NK-92 treated with Interleukin-12 subunit alpha and Interleukin-12 subunit beta, amount 100 ng/mL, for 24 hours (cell line): ENCODE measurements at places on chromosomes 6 and 20.

DNA sequence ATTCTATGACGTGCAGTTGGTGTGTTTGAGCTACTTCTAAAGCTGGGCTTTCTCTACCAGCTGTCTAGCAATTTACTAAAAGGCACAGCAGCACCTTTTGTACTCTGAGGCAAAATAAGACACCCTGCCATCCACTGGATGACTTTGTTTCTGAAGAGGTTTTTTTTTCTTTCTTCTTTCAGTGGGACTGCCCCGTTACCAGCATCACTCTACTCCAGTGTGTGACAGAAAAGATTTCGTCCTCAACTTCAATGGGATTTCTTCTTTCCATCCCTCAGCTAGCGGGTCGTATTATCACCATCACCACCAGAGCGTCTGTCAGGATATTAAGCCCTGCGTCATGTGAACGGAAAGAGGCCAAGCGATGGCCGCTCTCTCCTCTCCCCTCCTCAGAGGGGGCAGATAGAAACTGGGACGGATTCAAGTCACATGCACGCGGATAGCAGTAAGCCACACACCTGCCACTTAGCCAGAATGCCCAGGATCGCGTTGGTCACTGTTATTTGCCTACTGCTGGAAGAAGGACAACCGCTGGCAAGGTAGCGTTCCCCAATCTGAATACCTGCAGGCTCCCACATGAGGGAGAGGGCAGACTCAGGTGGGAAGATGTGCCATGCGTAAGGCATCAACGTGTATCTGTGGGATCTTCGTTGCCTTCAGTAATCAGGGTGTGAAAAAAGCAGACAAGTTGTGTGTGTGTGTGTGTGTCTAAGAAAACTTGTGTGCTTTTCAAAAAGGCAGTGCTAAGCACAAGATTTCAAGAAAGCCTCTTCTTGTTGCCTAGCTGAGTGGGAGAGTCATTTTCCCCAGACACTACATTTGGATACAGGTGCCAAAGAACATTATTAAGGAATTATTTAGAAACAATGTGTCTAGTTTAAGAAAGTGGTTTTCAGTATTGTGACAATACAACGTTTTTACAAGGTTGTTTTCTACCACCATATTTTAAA, 5.4 kb downstream of the FOXF2 start:
- DNase-seq, result no peak

- no peak for DNase-seq
These were observed 393.1 kb downstream of the ZFAND3 start for GRCh38 chr6:38212579-38212978.

- no peak for DNase-seq
These were observed 285.8 kb upstream of the TBX18 start for GRCh38 chr6:85050149-85050548.

DNA sequence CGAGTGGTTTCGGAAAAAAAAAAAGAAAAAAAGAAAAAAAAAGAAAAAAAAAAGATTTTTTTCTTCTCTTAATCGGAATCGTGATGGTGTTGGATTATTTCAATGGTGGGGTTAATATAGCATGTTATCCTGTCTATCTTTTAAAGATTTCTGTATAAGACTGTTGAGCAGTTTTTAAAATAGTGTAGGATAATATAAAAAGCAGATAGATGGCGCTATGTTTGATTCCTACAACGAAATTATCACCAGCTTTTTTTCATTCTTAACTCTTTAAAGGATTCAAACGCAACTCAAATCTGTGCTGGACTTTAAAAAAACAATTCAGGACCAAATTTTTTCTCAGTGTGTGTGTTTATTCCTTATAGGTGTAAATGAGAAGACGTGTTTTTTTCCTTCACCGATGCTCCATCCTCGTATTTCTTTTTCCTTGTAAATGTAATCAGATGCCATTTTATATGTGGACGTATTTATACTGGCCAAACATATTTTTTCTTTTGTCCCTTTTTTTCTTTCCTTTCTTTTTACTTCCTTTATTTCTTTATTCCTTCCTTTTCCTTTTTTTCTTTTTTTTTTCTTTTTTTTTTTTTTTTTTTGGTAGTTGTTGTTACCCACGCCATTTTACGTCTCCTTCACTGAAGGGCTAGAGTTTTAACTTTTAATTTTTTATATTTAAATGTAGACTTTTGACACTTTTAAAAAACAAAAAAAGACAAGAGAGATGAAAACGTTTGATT, 3.6 kb downstream of the SOX4 start:
- DNase-seq, result no peak

DNA sequence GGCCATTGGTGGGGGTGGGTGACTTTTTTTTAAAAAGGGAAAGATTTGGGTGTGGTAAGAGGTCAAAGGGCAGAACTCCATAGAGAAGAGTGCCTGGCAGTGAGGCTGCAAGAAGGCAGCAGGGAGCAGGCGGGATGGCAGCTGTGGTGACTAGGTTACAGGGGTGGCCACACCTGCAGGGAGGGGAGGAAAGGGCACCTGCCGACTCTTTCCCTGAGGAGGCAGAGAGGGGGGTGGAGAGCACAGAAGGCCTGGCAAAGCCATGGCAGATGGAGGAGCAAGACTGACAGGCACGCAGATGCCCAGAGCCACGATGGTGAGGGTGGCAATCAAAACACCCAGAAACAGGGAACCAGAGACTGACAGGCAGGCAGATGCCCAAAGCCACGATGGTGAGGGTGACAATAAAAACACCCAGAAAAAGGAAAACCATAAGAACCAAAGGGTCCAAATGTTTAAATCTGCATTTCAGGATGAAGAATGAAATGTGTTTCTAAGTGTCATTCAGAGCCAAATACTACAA, 19.3 kb downstream of the CST7 start:
- no peak for DNase-seq
